WTC11 (cell line): ENCODE measurements at places on chromosomes 5 and 9.
A peak's percentile ranks its signal among the peaks of the same experiment; 100 is the strongest.

DNA sequence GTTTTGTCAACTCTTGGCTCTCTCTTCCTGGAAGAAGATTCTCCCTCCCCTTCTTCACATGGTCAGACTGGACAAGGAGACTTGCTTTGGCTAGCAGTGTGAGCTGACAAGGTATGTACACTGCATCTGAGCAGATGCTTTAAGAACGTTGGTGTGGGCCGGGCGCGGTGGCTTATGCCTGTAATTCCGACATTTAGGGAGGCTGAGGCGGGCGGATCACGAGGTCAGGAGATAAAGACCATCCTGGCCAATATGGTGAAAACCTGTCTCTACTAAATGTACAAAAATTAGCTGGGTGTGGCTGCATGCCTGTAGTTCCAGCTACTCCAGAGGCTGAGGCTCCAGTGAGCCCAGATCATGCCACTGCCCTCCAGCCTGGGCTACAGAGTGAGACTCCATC lies 26.4 kb upstream of the SEMA5A start:
- DNase-seq = no peak

DNA sequence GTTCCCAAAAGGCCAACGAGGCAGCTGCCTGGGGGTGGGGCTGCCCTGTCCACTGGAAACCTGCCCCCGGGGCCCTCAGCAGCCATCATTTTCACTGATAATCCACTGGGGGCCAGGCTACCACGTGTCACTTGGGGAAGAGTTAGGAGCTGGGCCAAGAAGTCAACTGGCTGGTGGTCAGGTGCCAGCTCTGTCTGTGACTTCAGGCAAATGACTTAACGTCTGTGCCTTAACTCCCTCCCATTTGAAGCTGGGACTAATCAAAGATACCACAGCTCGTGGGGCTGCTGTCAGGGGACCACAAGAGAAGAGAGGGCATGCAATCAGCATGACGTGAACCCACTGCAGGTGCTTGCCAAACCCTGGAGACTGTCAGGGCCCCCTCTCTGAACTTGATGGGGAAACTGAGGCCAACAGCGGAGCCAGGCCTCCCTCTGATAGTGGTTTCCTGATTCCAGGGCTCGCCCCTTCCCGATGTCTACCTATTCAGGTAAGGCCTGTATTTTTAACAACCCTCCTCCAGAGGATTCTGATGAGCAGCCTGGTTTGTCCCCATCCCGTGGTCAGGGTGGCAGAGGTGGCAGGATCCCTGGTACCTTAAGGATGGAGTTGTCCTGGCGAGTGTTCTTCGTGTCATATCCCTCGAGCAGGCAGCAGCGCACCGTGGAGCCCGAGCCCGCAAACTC lies 12.3 kb upstream of the DPM2 start:
- DNase-seq = no peak

DNA sequence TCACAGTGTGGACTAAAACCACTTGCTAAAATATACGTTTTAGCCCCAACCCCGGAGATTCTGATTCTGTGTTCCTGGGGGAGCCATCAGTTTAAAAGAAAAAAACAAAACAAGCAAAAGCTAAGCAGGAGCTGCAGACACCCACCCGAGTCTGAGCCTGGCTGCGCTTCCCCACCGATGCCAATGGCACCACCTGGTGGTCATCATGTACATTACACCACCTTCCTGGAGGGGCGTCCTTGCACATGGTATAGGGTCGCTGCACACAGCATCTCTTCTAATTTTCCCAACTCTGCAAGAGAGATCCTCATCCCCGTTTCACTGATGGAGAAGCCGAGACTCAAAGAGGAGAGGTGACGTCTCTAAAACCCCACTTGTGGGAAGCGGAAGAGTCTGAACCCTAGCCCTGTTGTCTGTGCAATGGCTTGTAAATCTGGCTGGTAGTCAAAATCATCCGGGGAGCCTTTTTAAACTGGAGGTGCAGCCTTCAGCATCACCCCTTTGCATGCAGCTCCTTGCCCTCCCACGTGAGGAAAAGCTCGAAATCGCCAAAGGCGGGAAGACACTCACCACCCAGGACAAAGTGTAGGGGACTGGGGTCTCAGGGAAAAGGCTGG lies 23.1 kb upstream of the CNOT6 start:
- DNase-seq = peak; percentile 74

- DNase-seq = no peak
Observed at GRCh38 chr5:110053824-110054223, 364.1 kb downstream of the MAN2A1 start.

DNA sequence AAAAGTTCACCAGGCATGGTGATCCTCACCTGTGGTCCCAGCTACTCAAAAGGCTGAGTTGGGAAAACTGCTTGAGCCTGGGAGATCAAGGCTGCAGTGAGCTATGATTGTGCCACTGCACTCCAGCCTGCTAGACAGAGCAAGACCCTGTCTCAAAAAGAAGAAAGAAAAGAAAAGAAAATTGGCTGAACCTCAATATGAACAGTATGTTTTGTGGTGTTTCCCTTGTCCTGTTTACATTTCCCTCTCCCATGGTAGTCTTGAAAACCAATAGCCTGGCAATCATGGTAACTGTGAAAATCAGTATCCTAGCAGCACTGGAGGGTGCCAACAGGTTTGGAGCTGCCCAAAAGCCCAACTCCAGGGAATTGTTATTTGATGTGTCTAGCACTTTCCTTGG lies 174.1 kb upstream of the NR4A3 start:
- DNase-seq = no peak

GRCh38 chr9:133474215-133474614 lies 4.7 kb downstream of the SLC2A6 start:
- DNase-seq = no peak

DNA sequence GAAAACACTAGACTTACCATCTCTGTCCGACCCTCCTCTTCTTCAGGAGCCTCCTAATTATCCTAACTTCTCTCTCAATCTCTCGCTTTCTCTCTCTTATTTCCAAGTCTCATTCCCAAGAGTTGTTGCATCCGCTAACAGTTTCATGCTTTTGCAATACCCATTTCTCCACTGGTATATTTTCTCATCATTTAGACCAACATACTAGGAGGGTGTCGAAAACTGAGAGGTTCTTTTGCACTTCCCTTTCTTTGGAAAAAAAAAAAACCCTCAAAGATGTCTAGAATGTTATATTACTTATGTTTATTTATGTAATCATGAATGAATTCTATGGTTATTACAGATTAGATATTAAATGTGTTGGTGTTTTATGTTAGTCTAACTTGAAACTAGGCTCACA lies 35.9 kb downstream of the SPZ1 start:
- no peak for DNase-seq

- DNase-seq = no peak
Observed at GRCh38 chr5:143168921-143169810, 234.3 kb downstream of the NR3C1 start.

GRCh38 chr5:64807520-64807919 lies 38.8 kb downstream of the CWC27 start:
- no peak for DNase-seq
